T47D (cell line): ENCODE measurements at places on chromosomes 6 and 20.

DNA sequence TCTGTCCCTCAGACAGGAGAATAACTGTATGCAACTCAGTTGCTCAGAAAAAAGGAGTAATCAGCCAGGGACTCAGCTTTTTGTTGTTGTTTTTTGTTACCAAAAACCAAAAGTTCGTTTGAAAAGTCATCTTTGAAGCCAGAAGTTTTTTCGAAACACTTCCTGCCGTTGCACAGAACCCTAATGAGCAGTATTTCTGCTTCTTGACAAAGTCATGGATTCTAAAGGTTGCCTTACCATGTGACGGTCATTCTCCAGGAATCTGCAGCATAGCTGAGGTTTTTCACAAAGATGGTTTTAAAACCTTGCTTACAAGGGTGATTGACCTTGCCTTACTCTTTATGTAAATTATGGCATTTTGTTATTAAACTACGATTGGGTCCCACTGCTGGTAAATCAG lies 1.9 kb downstream of the RAB32 start:
- no peak for DNase-seq

GRCh38 chr6:51892750-51893149 lies 194.7 kb downstream of the PKHD1 start:
- no peak for DNase-seq

DNA sequence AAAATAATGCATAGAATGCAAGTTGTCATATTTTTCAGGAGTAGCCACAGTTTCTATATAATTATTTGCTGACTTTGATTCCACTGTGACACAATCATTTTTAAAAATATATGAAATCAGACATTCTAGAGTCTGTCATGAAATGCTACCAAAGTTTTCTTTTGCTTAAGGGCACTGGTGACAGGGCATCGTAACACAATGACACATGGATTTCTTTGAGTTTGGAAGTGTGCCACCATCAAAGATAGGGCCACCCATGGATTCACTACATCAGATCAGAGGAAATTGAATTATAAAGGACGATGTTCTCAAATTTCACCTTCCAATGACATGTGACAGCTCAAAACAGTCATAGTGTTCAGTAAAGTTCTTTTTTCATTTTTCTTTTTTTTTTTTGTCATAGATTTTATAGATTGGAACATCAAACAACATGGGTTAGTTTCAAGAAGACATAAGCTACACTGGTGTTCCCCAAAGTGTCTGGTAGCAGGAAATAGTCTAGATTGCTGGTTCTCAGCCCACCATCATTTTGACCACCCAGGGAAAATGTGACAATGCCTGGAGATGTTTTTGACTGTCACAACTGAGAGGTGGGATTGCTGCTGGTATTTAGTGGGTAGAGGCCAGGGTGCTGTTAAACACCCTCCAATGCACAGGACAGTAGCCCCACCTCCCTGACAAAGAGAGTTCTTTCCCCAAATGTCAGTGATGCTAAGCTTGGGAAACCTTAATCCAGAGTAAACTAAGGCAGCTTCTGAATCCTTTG lies 123.8 kb upstream of the DOK5 start:
- DNase-seq: no peak

GRCh38 chr6:149909701-149910470 lies 12.0 kb upstream of the RAET1E start:
- no peak for DNase-seq

DNA sequence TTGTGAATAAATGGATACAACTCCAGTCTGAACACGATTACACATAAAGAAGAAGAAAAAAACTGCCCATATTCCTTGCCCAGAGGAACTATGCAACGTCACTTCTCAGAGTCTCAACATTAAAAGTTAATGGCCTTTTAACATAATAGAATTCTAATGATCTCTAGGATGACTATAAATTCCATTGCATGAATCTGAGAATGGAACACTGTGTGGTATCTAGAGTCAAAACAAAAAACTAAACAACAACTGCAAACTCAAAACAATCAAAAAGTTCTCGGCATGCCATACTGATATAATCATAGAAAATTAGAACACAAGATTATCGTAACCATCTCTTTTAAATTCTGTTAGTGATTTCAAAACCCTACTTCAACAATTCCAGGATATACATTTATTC lies 283.6 kb downstream of the RNGTT start:
- no peak for DNase-seq

GRCh38 chr6:170089963-170090362 lies 200.9 kb downstream of the DLL1 start:
- no peak for DNase-seq

- DNase-seq: peak; percentile 70
Observed at GRCh38 chr20:496126-496696, 33.9 kb upstream of the TBC1D20 start.

DNA sequence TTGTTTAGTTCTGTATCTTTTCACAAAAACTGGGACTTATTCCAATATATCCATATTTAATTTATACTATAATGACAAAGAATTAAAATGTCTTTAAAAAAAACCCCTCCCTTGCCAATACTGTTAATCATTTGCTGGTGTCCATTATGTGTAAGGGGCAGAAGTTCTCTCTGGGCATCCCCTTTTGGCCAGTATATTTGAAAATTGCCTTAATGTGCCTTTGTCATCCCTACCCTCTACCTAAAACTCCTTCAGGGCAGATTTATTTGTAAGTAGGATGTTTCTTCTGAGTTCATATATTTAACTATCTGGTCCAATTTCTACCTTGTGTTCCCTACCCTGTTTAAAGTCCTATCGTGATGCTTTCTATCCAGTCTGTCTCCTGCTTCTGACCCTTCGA lies 62.9 kb downstream of the ARHGAP18 start:
- no peak for DNase-seq

GRCh38 chr20:25213566-25214425 lies 18.3 kb downstream of the ENTPD6 start:
- DNase-seq: no peak

- no peak for DNase-seq
Observed at GRCh38 chr6:24777227-24777626, 2.5 kb downstream of the GMNN start.

DNA sequence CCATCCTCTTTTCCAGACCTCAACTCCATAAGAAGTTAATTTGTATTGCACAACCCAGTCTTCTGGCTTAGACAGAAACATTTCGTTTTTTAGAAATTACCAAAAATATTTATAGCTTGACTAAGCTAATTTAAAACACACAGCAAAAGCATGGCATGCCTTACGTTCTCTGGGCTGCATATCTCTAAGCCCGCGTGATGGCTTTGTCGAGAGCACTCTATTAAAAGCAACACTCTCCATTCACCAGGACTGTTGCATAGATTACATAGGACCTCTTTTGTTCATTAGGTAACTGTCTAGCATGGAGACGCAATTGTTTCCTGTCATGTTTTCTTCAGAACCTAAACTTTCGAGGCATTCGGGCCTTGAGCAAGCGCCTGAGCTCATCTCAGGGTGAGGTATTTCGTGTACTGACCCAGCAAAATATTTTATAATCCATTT lies 104.5 kb downstream of the IBTK start:
- no peak for DNase-seq

- no peak for DNase-seq
Observed at GRCh38 chr20:64162239-64162910, 1.9 kb upstream of the MYT1 start.

GRCh38 chr20:48096957-48097890 lies 311.9 kb upstream of the SULF2 start:
- DNase-seq: no peak

DNA sequence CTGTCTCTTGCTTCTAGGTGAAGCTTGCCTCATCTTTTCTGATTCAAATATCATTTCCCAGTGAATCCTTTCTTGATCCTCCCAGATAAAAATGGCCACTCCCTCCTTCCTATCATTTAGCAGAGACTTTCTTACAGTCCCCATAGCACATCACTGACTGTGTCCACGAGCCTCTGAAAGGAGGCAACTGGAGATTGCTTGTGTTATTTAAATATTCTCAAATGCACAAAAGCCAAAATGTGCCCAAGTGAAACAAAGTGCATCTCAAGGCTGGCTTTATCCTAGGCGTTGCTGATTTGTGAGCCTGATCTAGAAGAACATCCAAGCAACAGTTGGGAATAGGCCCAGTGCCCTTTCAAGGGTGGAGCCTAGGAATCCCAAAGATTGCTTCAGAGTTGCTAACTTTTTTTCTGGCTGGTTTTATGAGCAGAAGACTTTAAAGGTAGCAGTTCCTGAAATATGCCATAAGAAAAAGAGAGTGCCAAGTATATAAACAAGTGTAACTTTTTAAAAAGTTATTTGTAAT lies 393.6 kb downstream of the CD83 start:
- DNase-seq: no peak

DNA sequence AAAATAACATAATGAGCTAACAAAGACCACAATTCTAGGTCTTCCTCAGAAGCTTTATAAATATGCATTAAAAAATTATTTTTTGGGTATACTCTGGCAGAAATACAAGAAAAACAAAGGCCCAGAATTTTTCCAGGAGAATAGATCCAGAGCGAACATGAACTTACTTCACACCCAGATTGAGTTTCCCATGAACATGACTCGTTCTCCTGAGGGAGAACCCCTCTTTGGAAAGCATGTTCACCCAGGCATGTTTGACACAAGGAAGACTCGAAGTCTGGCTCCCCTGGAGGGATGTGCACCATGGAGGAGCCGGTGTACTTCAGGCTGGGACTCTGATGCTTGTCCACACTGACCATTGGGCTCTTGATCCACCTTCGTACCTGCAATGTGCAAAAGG lies 56.1 kb downstream of the SGK1 start:
- DNase-seq: no peak

DNA sequence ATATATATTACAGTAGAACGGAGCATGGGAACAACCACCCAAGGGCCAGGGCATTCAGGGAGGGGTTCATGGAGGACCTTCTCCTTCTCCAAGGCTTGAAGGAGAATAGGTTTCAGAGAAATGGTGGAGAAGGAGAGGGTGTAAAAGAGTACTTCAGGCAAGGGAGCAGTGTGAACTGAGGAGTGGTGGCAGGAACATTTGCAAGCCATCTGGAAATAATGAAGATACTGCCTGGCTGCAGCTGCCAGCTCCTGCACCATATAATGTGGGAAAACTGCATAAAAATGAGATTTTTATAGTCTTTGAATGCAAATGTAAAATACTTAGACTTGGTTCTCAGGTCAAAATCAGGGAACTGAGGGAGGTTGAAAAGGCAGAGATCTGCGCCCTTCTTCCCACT lies 9.6 kb upstream of the DEFB121 start:
- DNase-seq: no peak

GRCh38 chr6:27451660-27452390 lies 21.1 kb downstream of the ZNF184 start:
- DNase-seq: no peak

DNA sequence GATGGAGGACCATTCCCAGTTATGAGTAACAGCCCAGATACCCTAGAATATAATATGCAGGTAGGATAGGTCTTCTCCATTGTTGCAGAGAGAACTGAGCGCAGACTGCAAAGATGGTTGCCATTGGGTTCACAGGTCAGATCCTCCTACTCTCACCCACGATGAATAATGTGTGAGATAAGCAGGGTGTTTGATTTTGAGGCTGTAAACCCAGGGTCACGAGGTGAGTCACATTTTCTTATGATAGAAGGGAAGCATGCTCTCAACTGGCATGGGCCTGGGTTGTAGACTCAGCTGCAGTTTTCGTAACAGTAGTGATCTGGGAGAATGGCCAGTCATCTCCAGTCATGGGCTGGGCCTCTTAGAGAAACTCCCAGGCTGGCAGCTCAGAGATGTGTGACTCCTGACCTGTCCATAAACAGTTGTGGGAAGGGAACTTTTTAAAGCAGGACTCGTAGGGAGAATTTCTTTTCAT lies 74.2 kb downstream of the CD164 start:
- no peak for DNase-seq

DNA sequence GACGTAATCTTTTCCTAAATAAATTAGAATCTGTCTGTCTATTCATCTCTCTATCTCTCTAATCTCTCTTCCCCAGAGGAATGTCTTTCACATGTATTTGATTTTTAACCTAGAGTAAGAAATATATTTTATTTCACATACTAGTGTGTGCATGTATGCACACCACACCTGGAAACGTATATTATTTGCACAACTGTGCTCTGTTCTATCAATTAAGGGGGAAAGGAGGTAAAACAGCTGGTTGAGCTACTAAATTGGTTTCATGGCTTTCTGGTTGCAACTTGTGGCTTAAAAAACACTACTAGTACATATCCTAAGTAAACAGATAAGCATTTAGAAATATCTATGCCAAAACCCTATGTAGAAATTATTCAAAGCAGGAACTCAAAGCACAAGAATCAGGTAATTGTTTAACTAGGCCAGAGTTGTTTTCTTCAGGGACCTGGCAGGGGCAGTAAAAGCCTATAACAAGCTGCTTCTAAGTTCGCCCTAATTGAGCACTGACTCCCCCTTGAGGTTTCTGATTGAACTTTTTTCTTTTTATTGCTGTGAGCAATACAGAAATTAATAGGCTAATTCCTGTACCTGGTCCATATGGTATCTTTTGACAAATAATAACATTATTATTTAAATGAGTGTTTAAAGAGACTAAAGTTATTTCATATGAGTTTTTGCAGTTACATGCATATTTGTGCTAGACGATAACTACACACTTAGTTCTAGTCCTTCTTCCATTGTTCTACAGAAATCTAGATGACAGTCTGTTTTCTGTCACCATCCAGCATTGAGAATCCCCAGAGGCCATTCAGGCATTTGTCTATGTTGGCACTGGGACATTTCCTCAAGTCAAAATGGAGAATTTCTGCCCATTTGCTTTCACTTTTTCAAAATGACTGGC lies 88.6 kb downstream of the MCHR2 start:
- DNase-seq: peak; percentile 3

DNA sequence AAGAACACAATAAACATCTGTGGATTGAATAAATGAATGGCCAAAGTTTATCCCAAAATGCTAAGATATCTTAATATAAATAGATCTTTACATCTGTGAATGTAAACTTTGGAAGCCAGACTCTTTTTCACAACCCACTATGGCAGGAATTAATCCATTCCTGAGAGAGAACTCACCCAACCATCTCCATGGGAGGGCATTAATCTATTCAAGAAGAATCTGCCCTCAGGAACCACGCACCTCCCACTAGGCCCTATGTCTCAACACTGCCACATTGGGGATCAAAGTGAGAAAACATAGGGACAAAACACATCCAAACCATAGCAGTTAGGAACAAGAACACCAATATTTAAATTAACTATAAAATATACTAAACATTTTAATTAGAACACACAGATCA lies 3.4 kb downstream of the UBE3D start:
- DNase-seq: no peak

- DNase-seq: no peak
Observed at GRCh38 chr20:58868795-58869194, 16.3 kb downstream of the GNAS start.

- no peak for DNase-seq
Observed at GRCh38 chr6:137115658-137116057, 57.8 kb downstream of the IL22RA2 start.

- peak; percentile 56 for DNase-seq
Observed at GRCh38 chr6:38973178-38974057, 75.2 kb upstream of the GLP1R start.

GRCh38 chr6:126905917-126906316 lies 212.6 kb upstream of the RSPO3 start:
- DNase-seq: no peak

DNA sequence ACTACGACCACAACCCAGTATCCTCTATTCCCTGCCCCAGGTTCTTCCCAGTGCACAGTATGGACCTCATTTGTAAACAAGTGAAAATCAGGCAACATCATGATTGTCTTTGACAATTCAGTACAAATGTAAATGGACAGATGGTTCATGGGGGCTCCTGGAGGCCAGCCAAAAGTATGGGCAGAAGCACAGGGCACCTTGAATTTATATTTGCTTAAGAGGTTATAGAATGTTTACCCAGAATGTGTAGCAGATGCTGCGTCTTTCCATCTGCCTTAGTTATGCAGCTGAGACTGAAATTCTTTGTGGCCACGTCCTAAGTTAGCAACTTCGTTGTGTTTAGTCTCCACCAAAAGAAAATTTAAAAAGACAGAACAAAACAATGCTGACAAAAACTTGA lies 559.6 kb upstream of the NRSN1 start:
- DNase-seq: no peak
